ENCODE measurements at places on chromosomes 6 and 20.

- no peak for DNase-seq
These were observed 162.3 kb downstream of the PAX1 start for GRCh38 chr20:21867811-21868210.

DNA sequence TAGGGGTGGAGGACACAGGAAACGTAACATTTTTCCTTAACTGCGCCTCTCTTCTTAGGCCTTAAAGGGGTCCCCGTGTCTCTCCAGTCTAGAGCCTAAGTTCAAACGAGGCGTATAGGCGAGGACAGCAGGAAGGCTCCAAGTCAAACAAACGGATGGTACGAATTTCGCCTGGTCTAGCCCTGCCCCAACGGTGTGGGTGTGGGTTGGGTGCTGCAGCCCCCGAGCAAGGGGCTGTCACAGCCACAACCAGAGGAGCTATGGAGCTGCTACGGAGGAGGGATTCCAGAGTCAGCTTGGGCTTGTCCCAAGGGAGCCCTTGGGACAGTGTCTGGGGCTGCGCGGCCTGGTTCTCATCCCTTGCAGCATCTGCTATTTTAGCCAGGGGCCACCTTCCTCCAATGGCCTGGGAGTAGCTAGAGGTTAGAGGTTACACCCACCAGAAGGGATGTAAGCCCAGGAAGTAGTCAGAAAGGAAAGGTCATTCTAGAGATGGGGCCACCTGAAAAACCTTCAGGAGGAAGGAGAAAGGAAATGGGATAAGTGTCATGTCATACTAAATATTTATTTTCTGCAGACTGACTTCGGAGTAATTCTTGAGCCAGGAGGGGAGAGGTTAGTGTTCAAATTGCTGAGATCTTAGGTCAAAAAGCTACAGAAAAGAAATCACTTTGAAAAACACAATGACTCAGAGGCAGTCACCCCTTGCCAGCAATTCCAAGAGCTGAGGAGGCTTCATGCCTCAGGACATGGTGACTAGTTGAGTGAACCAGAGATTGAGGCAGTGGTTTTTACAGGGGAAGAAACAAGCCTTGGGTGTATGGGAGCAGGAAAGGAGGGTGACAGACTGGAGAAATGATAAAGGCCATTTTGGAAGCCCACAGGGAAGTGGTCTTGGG is 21.7 kb downstream of the VPS52 start:
- DNase-seq, result peak; percentile 79

DNA sequence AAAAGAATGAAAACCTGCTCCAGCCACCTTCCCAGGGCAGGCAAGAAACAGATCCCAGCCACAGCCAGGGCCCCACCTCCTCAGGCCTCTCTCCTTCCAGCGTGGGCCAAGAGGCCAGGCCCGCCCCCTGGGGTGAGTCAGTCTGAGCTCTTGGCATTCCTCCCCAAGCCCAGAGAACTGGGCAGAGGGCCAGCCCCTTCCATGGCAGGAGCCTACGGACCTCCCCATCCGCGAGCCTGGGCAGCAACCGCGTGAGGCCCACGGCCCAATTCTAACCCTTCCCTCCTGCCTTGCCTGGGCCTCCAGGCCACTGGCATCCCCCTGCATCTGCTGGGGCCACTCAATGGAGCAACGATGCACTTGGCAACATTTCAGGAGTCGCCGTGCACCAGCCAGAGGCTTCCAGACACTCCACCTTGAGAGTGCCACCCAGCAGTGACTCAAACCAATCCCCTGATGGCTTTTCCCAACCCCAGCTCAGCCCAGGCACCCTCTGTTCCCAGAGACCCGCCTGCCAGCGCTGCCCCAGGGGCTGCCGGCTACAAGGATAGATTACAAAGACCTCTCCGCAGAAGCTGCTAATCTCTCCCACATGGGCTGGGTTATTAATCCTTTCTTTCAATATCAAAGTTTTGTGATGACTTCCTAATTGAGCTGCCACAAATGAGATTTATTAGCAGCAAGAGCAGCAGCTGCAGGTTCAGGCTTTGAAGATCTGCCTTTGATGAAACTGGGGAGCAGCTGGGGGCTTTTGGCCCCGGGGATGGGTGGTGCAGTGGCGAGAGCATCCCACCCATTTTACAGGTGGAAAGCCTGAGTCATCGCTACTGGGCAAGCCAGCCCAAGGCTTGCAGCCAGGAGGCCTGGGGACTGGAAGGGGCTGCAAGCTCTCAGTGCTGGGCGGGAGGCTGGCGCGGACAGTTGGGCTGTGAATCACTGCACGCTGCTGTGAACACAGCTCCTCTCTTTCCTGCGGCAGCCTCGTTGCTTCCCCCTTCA is 85.7 kb downstream of the NFATC2 start:
- peak; percentile 94 for DNase-seq

- DNase-seq, result no peak
These were observed 15.9 kb downstream of the OR2A4 start for GRCh38 chr6:131685266-131685780.

DNA sequence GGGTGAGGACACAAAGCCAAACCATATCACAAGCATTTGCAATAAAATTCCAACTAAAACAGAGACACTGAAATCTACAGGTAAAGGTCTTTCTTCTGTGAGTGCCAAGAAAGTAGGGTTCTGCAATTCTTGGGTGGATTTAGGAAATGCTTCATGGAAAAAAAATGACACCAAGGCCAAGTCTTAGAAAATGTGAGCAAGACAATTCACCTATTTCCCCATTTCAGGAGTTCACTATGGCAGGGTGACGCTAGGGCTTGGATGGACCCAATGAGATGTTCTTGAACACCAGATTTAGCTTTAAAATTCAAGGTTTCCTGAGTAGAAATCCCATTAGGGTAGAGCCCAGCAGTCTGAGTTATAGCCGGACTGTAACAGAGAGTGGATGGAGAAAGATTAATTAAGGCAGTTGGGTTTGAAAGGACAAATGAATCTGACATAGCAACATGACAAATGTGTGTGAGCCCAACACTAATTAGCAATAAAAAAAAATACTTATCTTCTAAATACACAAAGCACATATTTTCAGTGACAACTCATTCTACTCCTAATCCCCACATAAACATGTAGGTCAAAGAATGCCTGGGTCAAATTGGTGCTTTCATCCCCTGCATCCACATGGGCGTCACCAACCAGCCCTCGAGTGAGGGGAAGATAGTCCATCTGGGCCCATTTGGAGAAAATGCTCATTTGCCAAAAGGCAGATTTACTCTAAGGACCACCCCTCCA is 180.4 kb upstream of the JARID2 start:
- no peak for DNase-seq

GRCh38 chr6:37137201-37138090 is 32.5 kb upstream of the PIM1 start:
- DNase-seq, result peak; percentile 98

DNA sequence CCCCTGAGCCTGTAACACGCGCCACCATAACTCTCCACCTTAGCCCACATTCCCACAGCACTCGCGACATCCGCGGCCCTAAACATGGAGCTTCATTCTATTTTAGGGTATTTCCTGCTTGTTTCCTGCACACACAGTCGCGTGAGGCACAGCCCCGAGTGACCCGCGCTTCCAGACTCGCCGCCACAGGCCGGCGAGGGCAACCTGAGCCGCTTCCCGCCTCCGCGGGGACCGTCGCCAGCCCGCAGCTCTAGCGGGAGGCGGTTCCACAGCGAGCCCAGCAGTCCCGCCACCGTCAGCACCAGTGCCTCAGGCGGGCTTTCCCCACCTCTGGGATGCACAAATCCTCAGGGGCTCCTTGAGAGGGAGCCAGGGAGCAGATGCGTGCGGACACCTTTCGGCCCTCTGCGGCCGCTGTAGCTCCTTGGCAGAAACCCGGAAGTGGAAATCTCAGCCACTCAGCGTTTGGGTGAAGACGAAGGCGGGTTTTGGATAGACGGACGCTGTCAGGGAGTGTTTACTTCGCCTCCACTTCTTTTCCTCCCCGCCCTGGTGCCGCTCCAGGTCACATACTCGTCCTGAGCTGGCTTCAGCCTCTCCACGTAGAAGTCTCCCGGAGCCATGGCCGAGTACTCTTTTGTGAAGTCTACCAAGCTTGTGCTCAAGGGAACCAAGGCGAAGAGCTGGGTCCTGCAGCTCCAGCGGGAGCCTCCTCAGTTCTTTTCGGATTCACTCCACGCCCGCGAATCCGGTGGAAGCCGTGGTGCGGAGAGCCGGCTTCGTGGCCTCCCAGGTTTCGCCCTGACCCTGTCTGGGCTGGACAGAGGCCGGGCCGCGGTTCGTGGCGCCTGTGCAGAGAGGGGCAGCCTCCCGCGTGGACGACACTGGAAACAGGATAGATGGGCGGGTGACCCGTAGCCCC is 2177.4 kb upstream of the DEFB115 start:
- peak; percentile 34 for DNase-seq

- peak; percentile 56 for DNase-seq
These were observed 29.7 kb downstream of the STK35 start for GRCh38 chr20:2131366-2131765.

- DNase-seq, result no peak
These were observed 112.1 kb upstream of the THBS2 start for GRCh38 chr6:169365567-169366257.

GRCh38 chr6:149766156-149766769 is 16.7 kb downstream of the PCMT1 start:
- peak; percentile 21 for DNase-seq

GRCh38 chr6:46411456-46412197 is 79.6 kb downstream of the RCAN2 start:
- DNase-seq, result peak; percentile 35

DNA sequence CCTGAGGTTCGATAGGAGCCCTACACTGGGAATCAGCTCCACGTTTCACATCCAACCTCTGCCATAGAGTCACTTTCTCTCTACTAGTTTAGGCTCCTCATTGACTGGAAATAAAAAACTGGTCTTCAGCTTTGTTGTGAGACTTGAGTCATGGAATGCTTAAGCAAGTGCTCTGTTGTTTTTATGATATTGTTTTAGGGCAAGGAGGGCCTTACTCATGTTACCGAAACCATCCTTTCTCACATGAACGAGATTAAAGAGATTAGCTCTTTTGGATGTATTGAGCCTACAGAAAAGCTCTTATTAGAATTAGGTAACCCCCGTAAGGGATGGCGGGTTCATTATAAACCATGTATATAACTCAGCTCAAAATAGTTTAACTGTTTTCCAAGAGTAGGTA is 6.9 kb upstream of the MOCS1 start:
- DNase-seq, result no peak

GRCh38 chr20:58989196-58989595 is 8.1 kb downstream of the NELFCD start:
- DNase-seq, result no peak

- DNase-seq, result no peak
These were observed 151.1 kb downstream of the UBE3D start for GRCh38 chr6:82914511-82914910.

- DNase-seq, result peak; percentile 95
These were observed 105.2 kb upstream of the CARMIL1 start for GRCh38 chr6:25173951-25174474.

- DNase-seq, result no peak
These were observed 76.7 kb downstream of the LRFN2 start for GRCh38 chr6:40510442-40510841.

GRCh38 chr6:16130932-16131387 is 2.1 kb downstream of the MYLIP start:
- DNase-seq, result peak; percentile 73

GRCh38 chr6:6395581-6396197 is 75.2 kb upstream of the F13A1 start:
- no peak for DNase-seq

GRCh38 chr6:20095436-20095835 is 116.8 kb downstream of the MBOAT1 start:
- DNase-seq, result no peak

GRCh38 chr6:19864285-19864684 is 27.1 kb downstream of the ID4 start:
- DNase-seq, result no peak

DNA sequence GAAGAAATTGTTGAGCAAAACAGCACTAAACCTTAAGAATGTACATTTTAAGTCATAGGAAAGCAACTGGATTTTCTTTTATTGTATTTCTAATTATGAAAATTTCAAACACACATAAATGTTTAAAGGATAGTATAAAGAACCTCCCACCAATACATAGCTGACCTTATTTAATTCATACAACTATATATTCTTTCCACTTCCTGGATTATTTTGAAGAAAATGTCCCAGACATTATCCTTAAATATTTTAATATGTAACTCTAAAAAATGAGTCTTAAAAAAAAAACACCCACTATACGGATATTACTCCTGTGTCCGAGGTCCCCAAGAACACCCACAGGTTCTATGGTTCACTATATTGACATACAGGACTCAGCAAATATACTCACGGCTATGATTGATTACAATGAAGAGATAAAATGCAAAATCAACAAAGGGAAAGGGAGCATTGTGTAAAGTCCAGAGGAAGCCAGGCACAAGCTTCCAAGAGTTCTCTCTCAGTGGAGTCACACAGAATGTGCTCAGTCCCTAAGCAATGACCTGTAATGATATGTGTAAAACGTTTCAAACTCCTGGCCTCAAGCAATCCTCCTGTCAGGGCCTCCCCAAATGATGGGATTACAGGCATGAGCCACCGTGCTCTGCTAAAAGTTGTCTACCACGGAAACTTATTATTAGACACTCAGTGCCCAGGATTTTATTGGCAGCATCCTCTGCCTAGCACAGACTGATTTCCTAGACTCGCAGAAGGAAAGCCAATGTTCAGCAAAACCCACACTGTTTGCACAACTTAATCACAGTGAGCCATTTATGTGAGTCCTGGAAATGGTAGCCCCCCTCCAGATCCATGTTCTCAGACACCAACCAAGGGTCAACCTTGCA is 23.2 kb downstream of the GLYATL3 start:
- no peak for DNase-seq

- no peak for DNase-seq
These were observed 49.7 kb downstream of the SYNE1 start for GRCh38 chr6:152587473-152587872.

GRCh38 chr6:46453741-46454316 is 37.4 kb downstream of the RCAN2 start:
- DNase-seq, result peak; percentile 59

GRCh38 chr6:73893696-73894095 is 197.7 kb downstream of the CD109 start:
- peak; percentile 42 for DNase-seq

DNA sequence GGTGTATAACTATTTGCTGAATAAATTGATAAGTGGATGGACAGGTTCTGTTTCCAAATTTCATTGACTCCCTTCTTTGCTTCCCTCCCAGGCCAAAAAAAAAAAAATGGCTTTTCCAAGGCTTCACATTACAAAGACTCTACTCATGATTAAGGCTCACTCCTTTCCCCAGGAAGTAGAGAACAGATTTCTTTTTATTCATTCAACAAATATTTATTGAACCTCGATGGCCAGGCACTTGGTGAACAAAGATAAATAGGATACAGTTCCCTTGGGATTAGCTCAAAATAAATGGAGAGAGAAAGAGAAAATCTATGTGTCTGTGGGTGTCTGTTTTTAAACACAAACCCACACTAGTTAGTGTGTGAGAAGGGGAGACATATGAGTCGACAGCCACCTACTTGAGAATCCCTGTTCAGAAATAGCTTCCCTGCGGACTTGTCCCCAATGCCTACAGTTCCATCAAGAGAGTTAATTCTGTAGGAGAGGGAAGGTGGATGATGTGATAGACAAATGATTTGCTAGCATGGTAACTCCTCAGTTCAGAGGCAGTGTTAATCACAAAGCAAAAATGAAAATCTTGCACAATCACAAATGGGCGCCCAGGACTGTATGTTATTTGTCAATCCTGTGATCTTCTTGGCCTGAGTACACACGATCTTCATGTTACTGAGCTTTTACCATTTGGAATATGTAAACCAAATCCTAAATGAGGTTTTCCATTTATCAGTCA is 20.3 kb downstream of the TRAF3IP2 start:
- peak; percentile 85 for DNase-seq

- DNase-seq, result peak; percentile 93
These were observed 603.5 kb upstream of the CITED2 start for GRCh38 chr6:139977887-139978332.

- DNase-seq, result no peak
These were observed 155.0 kb upstream of the CITED2 start for GRCh38 chr6:139529420-139529819.

GRCh38 chr6:43825187-43826115 is 55.4 kb downstream of the VEGFA start:
- no peak for DNase-seq

Data from AG10803 (cell line).